ENCODE measurements at places on chromosomes 2 and 18. TPM values are rescaled to one million over a fixed set of nuclear protein-coding genes. Genes with fewer than 3 reads are reported as not detected.

The AKAIN1 gene
- total RNA-seq: not detected

The ABCG5 gene
- not detected for total RNA-seq

The FABP1 gene
- total RNA-seq: not detected

The DSEL gene
- 49.3 TPM for total RNA-seq

The CPO gene
- 0.53 TPM for total RNA-seq

The OTX1 gene
- total RNA-seq: not detected

The PTRHD1 gene
- 25.3 TPM for total RNA-seq

The TRMT61B gene
- 22.6 TPM for total RNA-seq

The ITGA4 gene
- 49.2 TPM for total RNA-seq

- DNase-seq: no peak
Observed at GRCh38 chr2:217206016-217206725, 346.3 kb upstream of the TNP1 start.

DNA sequence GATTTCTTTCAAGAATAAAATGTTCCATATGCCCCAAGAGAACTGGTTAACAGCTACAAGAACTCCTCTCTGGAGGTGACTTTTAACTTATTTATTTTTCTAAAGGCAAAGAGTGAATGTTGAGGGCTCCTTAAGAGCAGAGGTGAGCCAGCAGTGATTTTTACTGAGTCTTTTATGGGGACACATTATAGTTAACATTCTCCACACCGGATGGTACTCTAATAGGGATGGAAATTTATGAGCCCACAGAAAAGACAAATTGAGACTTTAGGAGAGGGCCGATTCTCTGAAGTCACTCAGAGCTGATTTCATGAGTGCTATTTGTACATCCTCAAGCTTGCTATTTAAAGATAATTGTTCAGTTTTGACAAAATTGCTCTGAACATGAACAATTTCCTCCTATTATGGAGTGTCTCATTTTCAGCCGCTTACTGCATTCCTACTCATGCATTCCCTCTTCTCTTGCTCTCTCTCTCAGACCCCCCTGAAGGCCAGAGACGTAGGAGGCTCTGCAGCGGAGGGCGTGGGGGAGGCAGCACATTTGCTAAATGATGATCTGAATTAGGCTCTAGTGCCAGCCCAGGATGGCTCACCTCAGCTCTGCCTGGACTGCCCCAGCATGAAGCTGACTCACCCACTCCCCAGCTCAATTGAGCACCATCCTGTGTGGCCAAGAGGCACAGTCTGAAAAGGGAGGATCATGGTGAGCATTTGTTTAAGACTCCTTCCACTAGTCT is 5.9 kb upstream of the RPL37A start:
- DNase-seq: no peak

DNA sequence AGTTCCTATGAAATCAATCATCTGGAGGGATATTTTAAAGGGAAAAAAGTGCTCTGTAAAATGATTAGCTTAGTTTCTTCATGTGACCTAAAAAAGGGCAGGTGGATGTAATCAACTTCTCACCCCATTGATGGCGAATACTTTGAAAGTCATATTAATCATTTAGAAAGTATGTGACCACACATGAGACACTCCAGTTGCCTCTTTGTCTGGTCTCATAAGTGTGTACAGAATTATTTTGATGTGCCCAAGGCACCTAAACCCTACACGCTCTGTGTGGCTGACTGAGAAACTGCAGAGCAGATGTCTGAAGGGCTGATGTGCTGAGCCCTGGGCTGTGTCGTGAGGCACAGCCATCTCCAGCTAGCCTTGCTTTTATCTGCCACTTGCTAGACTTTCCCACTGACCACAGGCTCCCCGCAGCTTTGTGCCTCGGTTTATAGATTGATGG is 26.9 kb downstream of the SGPP2 start:
- no peak for DNase-seq

GRCh38 chr2:74498500-74499266 is 720 bp downstream of the LBX2 start:
- DNase-seq: no peak

DNA sequence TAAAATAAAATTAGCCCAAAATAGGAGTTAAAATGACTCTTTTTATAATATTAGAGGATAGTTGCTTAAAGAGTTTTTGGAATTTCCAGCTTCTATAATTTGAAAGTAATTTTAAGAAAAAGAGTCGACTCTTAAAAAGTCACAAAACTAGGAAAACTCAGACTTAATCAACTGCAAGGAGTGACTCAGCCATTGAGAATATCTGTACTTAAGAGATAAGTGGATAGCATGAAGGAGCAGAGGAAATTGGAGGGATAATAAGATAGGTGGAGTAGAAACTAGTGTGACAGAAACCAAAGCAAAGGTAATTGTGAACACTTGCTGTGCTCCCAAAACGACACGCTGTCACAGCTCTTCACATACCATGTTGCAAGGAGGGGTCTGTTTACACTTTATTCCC is 8.4 kb downstream of the RSAD2 start:
- no peak for DNase-seq

DNA sequence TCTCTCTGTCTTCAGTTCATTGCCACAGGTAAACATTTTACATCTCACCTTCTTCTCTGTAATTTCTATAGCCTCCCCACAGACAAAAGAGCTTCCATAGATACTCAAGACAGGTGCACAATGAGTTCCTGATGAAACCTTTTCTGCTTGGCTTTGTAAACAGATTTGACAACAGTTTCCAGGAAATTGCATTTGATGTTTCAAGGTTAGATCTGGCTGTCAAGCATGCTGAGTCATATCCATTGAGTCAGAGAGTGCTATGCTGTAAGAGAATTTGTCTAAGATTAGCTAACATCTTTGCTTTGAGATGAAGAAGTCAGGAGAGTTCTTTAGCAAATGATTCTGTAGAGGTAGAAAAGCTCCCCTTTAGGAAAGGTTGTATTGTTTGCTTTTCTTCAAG is 40.6 kb upstream of the MAP2 start:
- DNase-seq: no peak

GRCh38 chr18:58177896-58178470 is 134.0 kb downstream of the NEDD4L start:
- DNase-seq: no peak

GRCh38 chr2:8590938-8591337 is 90.9 kb upstream of the ID2 start:
- DNase-seq: no peak

GRCh38 chr2:8352296-8352695 is 329.6 kb upstream of the ID2 start:
- DNase-seq: no peak

GRCh38 chr2:178229927-178230326 is 35.6 kb downstream of the OSBPL6 start:
- no peak for DNase-seq

GRCh38 chr2:160301420-160301819 is 101.3 kb upstream of the ITGB6 start:
- no peak for DNase-seq

DNA sequence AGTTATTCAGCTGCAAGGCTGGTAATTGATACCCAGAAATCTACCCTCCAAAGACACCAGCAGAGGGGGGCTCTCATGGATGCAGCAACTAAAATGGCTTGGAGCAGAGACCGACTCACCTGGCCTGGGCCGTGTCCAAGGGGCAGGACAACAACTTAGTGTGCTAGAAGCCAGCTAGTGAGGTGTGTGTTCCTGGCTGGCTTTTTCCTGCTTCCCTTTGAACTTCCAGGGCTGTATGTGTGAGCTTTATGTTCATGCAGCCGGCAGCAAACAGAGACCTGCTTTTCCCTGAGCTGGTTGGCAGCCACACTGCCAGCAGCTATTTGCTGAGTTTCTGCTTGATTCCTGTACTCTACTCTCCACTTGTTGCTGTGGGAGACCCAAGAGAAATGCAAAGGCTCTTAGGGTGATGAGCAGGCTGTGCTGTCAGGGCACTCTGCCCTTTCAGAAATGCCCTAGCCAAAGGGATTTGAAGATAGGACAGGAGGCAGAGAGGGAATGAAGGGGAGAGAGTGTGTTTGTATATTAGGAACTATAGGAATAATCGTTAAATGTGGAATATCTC is 23.7 kb upstream of the GRP start:
- no peak for DNase-seq

GRCh38 chr2:62741954-62742722 is 36.6 kb downstream of the EHBP1 start:
- DNase-seq: no peak

All from urinary bladder (tissue), 4 donors.